Pancreas (tissue), 10 donors: ENCODE measurements at places on chromosomes 11 and 22. TPM values are rescaled to one million over a fixed set of nuclear protein-coding genes. Genes with fewer than 3 reads are reported as not detected.
A peak's percentile ranks its signal among the peaks of the same experiment; 100 is the strongest.

GRCh38 chr22:16717699-16718558 lies 107.3 kb downstream of the XKR3 start:
- DNase-seq, result no peak

GRCh38 chr11:111123463-111124398 lies 121.8 kb upstream of the POU2AF2 start:
- DNase-seq, result no peak

GGT5 gene
- 14.3 TPM for total RNA-seq

DNA sequence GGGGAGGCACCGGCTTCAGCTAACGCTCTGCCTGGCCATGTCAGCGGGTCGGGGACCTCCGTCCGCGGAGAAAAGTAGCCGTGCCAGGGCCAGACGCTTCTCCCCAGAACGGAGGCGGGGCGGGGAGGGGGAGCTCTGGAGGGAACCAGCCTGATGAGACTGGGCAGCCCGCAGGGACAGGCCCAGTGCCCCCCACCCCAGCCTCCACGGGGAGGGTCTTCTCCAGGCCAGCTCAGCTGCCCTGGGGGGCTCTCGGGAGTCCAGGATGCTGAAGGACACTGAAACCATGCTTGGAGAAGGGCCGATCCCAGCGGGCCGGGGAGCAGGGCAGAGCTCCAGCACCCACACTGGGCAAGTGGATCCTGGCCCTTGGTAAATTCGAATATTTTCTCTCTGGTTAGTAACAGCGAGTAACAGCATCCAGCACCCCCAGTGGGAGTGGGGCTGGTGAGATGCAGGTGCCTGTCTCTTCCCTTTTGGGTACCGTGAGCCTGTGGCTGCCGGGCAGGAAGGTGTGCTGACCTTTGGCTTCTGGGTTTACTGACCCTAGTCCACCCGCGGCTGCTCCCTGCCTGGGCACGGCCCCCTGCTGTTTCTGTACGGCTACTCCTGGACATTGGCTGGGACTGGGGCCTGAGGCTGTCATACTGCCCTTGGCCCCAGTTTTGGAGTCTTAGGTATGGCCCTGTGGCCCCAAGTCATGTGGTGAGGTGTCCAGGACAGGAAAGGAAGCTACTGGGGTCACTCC lies 35.8 kb downstream of the GRAMD4 start:
- no peak for DNase-seq

GRCh38 chr11:6609502-6610015 lies 2.5 kb downstream of the TAF10 start:
- DNase-seq, result no peak

B4GALNT4 gene
- 1.1 TPM for total RNA-seq

- no peak for DNase-seq
Measured at GRCh38 chr11:130023204-130023603, 20.6 kb upstream of the PRDM10 start.

- no peak for DNase-seq
Measured at GRCh38 chr11:127157225-127157624, 156.7 kb upstream of the KIRREL3 start.

DNA sequence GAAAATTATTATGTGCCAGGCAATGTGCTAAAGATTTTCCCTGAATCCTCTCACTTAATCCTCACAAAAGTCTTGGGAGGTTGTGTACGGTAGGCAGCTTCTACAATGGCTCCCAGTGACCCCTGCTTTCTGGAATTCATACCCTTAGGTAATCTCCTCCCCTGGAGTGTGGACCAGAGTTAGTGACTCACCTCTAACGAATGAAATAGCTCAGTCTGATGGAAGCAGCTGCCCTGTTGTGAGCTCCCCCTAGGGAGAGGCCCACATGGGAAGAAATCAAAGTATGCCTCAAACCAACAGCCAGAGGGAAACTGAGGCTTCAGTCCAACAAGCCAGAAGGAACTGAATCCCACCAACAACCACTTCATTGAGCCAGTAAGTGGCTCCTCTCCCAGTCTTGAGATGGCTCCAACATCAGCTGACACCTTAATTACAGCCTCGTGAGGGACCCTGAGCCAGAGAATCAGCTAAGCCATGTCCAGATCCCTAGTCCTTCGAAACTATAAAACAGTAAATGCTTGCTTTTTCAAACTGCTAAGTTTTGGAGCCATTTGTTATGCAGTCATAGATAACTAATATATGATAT lies 98.9 kb upstream of the ISX start:
- DNase-seq, result no peak

- peak; percentile 55 for DNase-seq
Measured at GRCh38 chr22:35349704-35350538, 31.0 kb upstream of the HMOX1 start.
